Stimulated activated CD4-positive, alpha-beta T cell treated with anti-CD3 and anti-CD28 coated beads, Interleukin-4, amount 100 ng/mL, for 48 hours (primary cell): ENCODE measurements at places on chromosomes 5 and 9.

- no peak for DNase-seq
Observed at GRCh38 chr9:37212435-37212834, 92.1 kb downstream of the ZCCHC7 start.

- DNase-seq: no peak
Observed at GRCh38 chr5:74567411-74567995, 73.0 kb downstream of the ENC1 start.

DNA sequence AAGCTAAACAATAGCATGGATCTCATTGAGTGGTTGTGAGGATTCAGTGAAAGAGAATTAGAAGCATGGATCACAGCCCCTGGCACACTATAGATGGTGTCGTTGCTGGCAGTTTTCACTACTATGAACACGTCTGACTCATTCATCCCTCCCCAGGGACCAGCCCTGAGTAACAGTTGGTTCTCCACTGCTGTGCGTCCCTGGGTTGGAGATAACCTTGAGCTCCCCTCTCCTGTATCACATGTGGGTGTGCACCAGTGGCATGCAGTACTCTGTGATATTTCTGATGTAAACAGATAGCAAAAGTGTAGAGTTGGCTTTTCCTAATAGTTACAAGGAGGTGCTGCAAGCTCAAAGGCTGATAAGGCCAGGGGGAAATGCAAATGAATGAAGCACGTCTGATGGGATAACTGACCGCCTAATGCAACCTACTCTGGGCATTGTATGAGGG, 8.8 kb upstream of the LCP2 start:
- DNase-seq: no peak

DNA sequence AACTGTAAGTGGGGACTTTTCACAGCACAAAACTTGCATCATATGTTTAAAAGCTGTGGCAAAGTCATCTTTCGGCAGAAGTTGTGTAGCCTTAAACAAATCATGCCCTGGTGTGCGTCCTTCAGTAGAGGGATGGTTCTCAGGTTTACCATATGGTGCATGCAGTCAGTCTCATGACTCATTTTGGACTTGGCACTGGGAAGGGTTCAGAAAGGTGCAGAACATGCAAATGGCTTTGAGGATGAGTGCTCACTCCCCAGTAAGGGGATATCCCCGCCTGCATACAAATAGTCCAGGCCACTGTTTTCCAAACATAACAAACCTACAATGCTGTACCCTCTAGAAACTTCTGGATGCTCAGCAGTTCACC, 260.3 kb downstream of the NDUFS4 start:
- DNase-seq: no peak

- no peak for DNase-seq
Observed at GRCh38 chr5:68225911-68226545, 10.5 kb downstream of the PIK3R1 start.

DNA sequence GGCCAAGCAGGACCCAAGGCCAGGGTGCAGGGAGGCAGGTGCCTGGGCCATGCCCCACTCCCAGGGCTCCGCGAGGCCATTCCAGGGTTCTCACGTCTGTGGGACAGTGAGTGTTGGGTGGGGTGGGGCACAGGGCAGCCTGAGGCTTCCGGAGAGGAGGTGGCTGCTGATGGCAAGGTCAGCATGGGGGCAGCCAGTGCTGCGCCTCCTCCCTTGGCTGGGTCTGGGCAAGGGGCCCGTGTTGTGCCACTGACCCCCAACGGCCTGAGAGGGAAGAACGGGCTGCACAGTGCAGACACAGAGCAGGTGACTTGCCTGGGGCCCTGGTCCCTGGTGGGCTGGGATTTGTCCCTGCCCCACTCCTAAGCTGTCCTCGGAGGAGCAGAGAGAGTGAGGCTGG, 82.1 kb downstream of the RXRA start:
- DNase-seq: no peak

DNA sequence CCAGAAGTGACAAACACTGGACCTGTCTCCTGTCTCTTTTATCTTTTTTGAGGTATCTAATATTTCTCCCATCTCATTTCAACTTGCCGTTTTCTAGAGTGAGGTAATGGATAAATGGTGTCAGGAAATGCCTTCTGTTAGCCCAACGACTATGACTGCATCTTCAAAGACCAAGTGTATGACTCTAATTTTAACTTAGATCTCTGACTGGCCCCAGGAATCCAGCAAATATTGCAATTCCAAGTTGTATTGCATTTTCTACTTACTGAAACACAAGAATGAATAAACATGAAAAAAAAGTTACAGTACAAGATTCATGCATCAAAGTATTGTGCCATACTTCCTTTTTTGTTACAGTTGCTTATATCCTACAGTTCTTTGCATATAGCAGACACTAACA, 26.3 kb downstream of the SLC28A3 start:
- no peak for DNase-seq
